Glutamatergic neuron (in vitro differentiated cells): ENCODE measurements at places on chromosomes 2 and 18. TPM values are rescaled to one million over a fixed set of nuclear protein-coding genes. Genes with fewer than 3 reads are reported as not detected.
A peak's percentile ranks its signal among the peaks of the same experiment; 100 is the strongest.

DNA sequence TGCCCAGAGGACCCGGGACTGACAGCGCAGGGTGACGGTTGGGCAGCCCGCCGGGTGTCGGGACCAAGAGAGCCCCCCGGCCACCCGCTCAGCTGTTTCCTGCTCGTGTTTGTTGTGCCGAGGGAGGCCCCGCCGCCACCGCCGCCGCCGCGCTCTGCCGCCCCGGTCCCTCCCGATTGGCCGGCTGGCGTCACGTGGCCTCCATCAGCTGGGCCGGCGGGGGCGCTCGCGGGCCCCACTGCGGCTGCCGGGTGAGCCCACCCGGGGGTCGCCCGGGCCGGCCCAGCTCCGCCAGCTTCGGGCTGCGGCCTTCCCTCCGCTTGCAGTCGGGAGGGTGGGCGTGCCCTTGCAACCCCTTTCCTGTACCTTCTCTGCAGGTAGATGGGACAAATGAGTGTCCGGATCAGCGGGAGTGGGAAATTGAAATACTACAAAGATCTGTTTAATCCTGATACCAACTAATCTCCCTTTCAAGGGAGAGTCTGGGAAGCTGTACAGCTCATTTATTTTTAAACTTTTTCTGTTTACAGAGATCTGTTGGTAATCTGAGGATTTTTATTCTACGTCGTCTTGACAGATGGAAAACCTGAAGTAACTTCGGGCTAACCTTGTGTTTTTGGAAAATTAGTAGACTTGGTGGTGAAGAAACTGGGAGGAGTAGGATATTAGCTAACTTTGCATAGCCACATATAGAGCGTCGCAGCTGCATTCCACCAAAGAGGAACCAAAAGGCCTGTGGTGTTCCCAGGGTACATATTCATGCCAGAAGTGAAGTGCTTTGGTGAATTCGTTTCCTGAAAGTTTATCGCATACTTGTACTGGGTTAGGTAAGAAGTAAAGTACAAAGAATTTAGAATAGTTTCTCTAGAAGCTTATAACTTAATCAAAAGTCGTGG lies 1.2 kb downstream of the YPEL5 start:
- DNase-seq, result peak; percentile 93
- H3K36me3 ChIP-seq, result no peaks in the 10 kb centered on the region
- H3K27ac ChIP-seq, result peak overlapping the region; percentile 92
- peaks cover 23% of the 10 kb centered on the region for H3K4me1 ChIP-seq

GRCh38 chr18:76948345-76948744 lies 126.0 kb downstream of the ZNF236 start:
- H3K36me3 ChIP-seq, result peaks cover 46% of the 10 kb centered on the region
- no peak overlapping the region for H3K27ac ChIP-seq
- peaks cover 3% of the 10 kb centered on the region for H3K27me3 ChIP-seq
- no peak overlapping the region for H3K4me3 ChIP-seq

DNA sequence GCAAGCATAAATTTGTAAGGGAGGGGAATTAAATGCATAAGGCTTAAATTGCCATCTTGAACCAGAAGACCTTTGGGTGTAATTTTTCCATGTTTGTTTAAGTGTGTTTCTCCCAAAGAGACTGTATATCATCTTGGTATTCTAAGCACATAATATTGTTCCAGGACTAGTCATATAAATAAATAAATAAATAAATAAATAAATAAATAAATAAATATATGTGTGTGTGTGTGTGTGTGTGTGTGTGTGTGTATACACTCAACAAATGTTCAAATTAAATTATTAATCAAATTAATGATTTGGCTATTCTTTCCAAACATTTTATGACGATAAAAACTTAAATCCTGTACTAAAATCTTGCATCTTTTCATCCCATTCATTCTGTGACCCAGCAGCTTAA lies 867.8 kb upstream of the KLHL29 start:
- no peaks in the 10 kb centered on the region for H3K27me3 ChIP-seq
- no peaks in the 10 kb centered on the region for H3K36me3 ChIP-seq
- no peak for DNase-seq

- no peaks in the 10 kb centered on the region for H3K36me3 ChIP-seq
- H3K4me1 ChIP-seq, result no peaks in the 10 kb centered on the region
- H3K27me3 ChIP-seq, result peaks cover 1% of the 10 kb centered on the region
These were observed 19.9 kb upstream of the ELAC1 start for GRCh38 chr18:50947899-50948298.

DNA sequence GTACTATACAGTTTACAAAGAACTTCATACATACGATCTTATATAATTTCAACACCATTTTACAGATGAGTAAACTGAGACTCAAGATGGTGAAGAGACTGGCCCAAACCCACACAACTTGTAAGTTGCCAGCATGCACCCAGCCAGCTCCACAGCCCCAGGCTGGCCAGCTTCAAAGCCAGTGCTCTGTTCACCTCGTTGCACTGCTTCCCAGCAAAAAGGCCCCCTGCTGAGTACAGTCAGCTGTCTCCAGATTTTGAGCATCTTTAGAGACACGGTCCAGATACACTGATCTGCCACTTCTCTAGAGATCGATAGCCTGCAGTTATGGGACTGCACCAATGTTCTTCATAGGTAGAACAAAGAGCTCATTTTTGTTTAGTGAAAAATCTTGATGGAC lies 257.2 kb upstream of the CHAC2 start:
- H3K36me3 ChIP-seq, result peaks cover 4% of the 10 kb centered on the region
- H3K27me3 ChIP-seq, result no peaks in the 10 kb centered on the region
- H3K4me1 ChIP-seq, result peaks cover 19% of the 10 kb centered on the region
- H3K4me3 ChIP-seq, result peak overlapping the region; percentile 3
- peak; percentile 57 for DNase-seq

TLX2 gene
- 21.2 TPM for total RNA-seq

ACVR1 gene
- total RNA-seq, result 36.3 TPM

MC4R gene
- not detected for total RNA-seq
